CD4-positive, alpha-beta T cell treated with Interleukin-4 for 4 hours (primary cell): ENCODE measurements at places on chromosomes 4 and X.

DNA sequence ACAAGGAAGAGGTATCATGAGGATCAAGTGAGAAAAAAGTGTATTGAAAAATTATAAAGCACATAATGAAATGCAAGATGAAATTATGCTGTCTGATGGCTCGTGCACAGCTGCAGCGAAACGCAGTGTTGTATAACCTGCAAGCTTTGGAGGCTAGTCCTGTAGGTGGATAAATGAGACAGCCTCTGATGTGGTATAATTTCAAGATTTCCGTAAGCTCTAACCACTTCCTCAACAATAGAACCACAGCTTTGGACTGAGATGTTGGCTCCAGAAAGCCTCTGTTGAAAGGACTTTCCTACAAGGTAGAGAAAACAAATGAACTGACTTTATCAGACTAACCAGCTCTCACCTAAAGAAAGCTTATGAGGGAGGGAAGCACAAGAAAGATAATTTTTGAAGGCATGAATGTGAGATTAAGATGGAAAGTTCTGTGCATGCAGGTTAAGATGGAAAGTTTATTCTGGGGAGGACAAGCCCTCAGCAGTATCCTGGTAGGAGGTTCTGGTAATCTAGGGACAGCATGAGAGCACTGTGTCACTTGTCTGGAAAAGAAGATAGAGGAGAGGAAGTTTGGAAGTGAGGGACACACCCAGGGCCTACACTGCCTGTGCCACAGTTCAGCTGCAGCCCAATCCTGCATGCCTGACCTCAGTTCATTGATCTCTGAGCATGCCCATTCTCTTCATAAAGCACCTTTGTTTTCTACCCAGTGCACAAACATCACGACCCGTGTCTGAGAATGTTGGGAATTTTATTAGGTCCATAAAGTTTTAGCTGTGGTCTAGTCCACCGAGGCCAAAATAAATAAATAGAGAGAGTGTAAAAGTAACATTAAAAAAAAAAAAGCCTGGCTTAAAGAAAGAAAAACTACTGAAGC is 161.5 kb upstream of the SFRP2 start:
- peak; percentile 10 for DNase-seq

- DNase-seq: no peak
Measured at GRCh38 chr4:89539374-89539773, 231.8 kb upstream of the GPRIN3 start.

- DNase-seq: no peak
Measured at GRCh38 chr4:145933134-145933533, 5.5 kb downstream of the ZNF827 start.

DNA sequence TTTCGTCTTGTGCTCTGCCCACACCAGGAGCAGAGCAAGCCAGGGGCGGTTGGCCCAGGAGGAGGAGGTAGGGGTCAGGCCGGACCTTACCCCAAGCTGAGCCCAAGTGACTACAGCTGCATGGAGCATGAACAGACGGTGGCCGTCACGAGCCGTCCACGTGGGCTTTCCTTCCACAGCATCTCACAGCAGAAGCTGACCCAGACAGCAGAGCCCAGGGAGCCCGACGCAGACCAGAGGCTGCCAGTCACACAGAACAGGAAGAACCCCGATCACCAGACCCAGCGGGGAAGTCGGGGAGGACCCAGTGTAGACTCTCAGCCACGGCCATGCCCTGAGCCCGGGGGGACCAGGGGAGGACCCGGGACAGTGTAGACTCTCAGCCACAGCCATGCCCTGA is 58.0 kb downstream of the FAM53A start:
- no peak for DNase-seq

GRCh38 chr4:13762130-13762529 is 134.6 kb upstream of the BOD1L1 start:
- no peak for DNase-seq

DNA sequence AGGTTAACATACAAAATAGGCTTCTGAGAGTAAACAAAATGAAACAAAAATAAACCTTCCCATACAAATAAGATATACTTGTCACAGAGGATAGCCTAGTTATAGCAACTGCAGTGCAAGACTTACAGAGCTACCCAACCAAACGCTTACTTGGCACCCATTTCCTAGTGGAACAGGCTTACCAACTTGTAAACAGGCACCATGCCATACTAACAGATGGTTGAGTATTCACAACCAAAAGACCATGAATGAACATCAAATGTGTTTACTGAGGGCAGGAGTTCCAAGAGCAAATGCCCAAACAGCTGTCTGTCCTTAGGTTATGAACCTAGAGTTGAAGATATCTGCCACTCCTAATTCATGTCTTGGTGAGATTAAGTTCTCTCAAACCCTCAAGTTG is 2629.2 kb downstream of the PCDH7 start:
- no peak for DNase-seq

GRCh38 chr4:83862471-83862870 is 326.6 kb downstream of the GPAT3 start:
- no peak for DNase-seq

- DNase-seq: peak; percentile 38
Measured at GRCh38 chrX:44244008-44244407, 99.5 kb downstream of the EFHC2 start.

- peak; percentile 0 for DNase-seq
Measured at GRCh38 chrX:53362449-53362848, 60.0 kb downstream of the SMC1A start.

GRCh38 chr4:55838952-55839351 is 14.5 kb upstream of the EXOC1 start:
- DNase-seq: no peak

DNA sequence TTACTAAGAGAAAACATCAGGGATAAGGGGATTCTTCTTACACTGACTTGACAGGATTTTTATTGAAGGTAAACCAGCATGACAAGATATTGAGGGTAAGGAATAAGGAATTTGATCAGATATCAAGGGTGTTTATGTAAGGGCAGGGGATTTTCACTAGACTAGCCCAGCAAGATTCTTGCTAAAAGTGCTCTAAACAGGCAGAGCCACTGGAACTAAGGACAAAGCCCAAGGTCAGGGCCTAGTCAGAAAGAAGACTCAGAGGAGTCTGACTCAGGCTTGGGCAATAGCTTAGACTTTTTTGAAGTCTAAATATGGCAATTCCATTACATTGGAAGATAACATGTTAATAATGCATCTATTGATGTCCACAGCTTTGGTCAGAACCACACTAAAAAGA is 6.5 kb upstream of the GLRA3 start:
- no peak for DNase-seq

- DNase-seq: no peak
Measured at GRCh38 chr4:152451496-152451895, 84.4 kb downstream of the FBXW7 start.

GRCh38 chrX:128800138-128800537 is 723.2 kb downstream of the SMARCA1 start:
- DNase-seq: no peak

GRCh38 chrX:17737710-17737985 is 355 bp downstream of the SCML1 start:
- no peak for DNase-seq

- no peak for DNase-seq
Measured at GRCh38 chr4:78481180-78481579, 70.4 kb upstream of the ANXA3 start.

GRCh38 chrX:73765776-73766430 is 202.9 kb downstream of the CHIC1 start:
- DNase-seq: no peak

DNA sequence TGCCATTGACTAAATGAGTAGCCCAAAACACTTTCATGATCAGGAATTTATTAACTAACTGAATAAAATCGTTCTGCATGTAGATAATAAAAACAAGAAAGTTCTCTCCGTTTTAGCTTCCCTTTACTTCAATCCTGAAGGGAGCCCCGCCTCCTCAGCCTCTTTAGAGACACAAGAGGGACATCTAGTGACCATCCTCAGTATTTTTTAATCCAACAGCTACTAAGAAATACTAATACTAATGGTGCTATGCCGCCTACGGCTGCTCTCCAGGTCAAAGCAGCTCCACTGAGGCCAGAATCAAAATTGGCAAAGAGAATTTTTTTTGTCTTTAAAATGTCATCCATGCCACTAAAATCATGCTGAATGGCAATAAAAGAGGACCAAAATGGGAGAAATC is 3.2 kb upstream of the PCDH19 start:
- peak; percentile 16 for DNase-seq

DNA sequence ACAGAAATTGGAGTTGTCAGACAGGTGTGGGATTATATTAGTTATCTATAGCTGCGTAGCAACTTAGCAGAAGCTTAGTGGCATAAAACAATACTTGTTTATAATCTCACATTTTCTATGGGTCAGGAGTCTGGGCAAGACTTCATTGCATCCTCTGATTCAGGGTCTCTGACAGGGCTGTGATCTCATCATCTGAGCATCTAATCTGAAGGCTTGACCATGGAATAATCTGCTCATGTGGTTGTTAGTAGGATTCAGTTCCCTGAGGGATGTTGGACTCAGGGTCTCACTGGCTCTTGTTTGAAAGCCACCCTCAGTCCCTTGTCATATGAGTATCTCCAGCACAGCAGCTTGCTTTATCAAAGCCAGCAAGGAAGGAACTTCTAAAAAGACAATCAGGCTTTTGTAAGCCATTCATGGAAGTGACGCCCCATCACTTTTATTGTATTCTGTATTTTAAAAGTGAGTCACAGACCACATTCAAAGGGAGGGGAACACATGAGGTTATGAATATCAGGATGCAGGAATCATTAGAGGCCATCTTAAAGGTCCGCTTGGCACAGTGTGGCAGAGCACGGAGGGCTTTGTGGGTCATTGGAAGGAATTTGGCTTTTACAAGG is 37.2 kb upstream of the FAM9B start:
- DNase-seq: no peak
